Body of pancreas (tissue), 4 donors: ENCODE measurements at places on chromosomes 5 and 9. TPM values are rescaled to one million over a fixed set of nuclear protein-coding genes. Genes with fewer than 3 reads are reported as not detected.

CLTB gene
- 39.6 TPM for total RNA-seq

GRCh38 chr5:153400931-153401330, 89.5 kb upstream of the GRIA1 start:
- no peak for DNase-seq

- no peak for DNase-seq
Measured at GRCh38 chr5:122653087-122654017, 121.5 kb upstream of the SNX2 start.

DNA sequence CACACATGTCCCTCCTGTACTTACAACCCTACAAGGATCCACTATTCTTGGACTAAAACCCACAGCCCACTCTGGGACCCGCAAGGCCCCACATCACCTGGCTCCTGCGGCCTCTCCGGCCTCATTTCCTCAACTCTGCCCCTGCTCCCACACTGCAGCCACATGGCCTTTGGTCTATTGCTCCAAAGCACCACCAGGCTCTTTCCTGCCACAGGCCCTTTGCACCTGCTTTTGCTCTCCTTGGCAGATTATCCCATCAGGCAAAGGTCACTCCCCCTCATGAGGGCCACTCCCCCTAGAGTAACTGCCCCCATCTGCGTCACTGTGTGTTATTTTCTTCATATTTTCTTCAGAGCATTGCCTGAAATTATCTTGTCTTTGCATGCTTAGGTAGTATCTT, 26.1 kb upstream of the CPLX2 start:
- no peak for DNase-seq

GRCh38 chr5:72587661-72588308, 80.6 kb upstream of the ZNF366 start:
- DNase-seq, result no peak

C7 gene
- total RNA-seq, result 392 TPM

GPR151 gene
- total RNA-seq, result not detected
